K562 (cell line): ENCODE measurements at places on chromosomes 5 and 9.

GRCh38 chr9:113588242-113588810 lies 124.8 kb downstream of the RGS3 start:
- DNase-seq = no peak

DNA sequence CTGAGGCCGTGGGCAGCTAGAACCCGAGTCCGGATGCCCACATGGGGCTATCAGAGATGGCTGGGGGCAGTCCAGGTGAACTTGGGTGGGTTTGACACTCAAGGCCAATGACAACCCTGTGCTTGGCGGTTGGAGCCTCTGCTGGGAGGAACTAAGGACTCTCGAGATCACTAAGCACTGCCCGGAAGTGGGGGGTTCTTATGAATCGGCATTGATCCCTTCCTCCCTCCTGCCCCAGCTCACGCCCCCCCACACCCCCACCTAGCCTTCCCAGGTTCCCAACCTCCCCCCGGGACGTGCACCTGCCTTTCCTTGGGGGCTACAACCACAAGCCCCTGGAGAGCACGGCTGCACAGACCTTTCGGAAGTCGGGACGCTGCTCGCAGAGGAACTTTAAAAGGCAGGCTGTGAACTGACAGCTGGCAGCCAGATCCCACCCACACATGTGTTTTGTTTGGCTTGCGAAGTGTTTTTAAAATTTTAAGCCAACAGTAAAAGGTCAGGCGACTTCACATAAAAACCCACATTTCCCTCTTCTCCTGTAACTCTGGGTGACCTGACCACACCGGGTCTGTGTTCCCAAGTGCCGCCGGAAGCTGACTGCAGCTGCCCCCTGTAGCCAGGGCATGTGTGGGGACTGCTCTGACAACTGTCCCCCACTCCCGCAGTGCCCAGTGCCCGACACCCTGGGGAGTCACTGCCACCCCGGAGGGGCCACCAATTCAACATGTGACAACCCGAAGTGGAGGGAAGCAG lies 5.1 kb upstream of the RALGDS start:
- DNase-seq = no peak

GRCh38 chr5:14129123-14129522 lies 14.0 kb upstream of the TRIO start:
- no peak for DNase-seq

- DNase-seq = no peak
These were observed 227.1 kb upstream of the NREP start for GRCh38 chr5:111984044-111984443.

GRCh38 chr5:140587495-140587894 lies 22.9 kb downstream of the SLC35A4 start:
- no peak for DNase-seq

- DNase-seq = no peak
These were observed 73.3 kb upstream of the NREP start for GRCh38 chr5:111830333-111830732.

DNA sequence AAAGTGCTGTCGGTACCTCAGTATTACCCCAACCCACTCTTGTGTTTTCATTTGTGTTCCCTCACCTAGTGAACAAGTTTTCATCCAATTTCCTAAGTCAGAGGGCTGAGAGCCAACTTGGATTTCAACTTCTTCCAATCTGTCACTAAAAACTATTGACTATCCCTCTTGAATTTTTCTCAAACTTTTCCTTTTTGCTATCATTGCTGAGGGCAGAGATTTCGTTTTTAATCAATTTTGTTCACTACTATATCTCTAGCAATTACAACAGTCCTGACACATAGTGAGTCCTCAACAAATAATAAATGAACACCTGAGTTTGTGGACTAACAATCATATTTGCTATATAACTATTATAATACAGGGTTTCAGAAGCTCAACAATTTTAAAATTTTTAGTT lies 29.0 kb downstream of the MEIKIN start:
- no peak for DNase-seq

DNA sequence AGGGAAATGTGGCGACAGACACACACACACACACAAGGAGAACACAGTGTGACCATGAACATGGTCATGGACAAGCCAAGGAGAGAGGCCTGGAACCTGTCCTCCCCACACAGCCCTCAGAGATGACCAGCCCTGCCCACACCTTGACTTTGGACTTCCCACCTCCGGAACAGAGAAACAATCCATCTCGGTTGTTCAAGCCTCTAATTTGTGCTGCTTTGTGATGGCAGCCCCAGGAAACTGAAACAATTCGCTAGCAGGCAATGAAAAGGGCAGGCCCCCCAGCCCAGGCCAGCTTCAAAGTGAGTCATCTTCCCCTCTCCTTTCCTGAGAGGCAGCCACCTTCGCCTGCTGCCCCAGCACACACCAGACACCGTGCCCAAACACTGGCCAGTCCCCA lies 47.7 kb downstream of the NSUN2 start:
- no peak for DNase-seq

GRCh38 chr5:123398058-123398733 lies 25.0 kb downstream of the CEP120 start:
- no peak for DNase-seq
